ENCODE measurements at places on chromosomes 7 and 10. TPM values are rescaled to one million over a fixed set of nuclear protein-coding genes. Genes with fewer than 3 reads are reported as not detected.

GRCh38 chr10:51508156-51508555 is 191.2 kb downstream of the CSTF2T start:
- DNase-seq: no peak

DNA sequence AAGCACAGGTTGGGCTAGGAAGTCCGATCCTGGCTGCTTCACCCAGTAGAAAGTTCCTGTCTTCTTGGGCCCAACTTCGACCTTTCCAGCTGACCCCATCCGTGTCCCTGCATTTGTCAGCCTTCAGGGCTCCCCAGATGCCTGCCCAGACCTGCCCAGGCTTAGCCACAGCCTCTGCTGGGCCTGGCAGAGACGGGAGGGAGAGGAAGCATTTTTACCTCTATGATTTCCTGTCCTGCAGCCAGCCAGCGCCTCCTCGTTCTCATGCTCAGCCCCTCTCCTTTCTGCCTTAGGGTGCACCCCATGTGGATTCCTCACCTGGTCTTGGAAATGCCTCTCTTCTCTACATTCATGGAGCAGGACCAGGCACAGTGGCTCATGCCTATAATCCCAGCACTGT is 3.7 kb downstream of the METTL27 start:
- peak; percentile 52 for DNase-seq

The CDK1 gene
- 36.2 TPM for total RNA-seq

GRCh38 chr7:155340721-155341120 is 43.0 kb downstream of the INSIG1 start:
- no peak for DNase-seq

DNA sequence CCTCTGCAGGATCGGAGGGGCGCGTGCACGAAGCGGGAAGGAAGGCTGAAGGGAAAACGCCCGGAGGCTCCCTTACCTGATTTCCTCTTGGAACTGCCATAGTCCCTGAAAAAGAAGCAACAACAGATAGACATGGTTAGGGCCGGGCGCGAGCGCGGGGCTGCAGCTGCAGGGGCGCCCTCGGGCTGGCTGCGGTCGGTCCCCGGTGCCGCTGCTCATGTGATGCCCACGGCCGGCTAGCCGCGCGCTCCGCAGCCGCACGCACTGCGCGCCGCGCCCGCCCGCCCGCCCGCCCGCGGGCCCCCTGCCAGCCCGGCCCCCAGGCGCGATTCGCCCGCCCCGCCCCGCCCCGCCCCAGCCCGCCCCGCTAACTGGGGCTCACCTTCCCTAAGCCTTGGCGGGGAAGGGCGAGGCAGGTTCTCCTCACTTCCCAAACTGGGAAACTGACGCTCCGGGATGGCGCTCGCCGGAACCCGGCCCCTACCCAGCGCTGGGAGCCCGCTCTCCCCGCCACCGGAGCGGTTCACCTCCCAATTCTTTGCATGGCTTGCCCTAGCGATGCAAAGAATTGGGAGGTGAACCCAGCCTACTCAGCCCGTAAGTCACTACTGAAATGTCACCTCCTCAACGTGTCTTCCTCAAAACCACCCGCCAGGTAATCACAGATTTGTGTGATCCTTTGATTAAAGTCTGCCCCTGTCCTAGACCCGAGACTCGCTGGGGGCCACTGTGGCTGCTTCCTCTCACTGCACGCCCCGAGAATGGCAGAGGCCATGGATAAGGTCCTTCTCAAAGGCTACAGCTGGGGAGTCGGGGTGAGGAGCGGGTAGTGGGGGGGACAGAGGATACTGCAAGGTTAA is 162.2 kb downstream of the SH3PXD2A start:
- no peak for DNase-seq

DNA sequence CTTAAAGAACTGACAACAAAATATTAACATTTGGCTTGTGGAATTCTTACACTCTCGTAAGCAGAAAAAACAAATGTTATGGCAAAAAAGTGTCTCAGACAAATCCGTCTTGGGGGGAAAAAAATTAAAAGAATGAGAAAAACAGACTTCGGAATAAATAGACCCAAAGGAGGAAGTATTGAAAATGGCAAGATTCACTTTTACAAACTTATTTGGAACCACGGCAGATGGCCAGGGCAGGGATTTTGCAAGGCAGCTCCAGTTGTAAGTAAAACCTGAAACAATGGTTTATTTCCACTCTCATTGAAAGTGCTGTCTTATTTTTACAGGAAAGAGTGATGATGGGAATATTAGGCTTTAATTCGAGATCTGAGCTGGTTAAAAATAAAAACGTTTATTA is 1.5 kb upstream of the ZNF438 start:
- DNase-seq: no peak

The SPDYE2B gene
- not detected for total RNA-seq

DNA sequence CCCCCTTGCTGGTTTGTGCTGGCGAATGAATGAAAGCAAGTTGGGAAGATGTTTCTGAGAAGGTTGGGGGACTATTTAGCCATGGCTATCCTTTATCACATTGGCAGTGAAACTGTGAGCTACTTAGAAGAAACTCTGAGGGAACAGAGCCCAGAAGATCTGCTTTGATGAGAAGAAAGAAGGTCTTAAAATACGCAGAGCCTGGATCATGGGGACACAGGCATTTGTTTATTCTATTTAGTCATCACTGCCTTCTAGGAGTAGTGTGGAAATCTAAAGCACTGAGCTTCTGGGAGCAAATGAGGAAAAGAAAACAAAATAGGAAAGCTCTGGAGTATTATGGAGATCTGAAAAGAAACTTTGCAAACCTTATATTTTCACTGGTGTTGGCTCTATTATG is 28.5 kb downstream of the CPED1 start:
- DNase-seq: no peak

DNA sequence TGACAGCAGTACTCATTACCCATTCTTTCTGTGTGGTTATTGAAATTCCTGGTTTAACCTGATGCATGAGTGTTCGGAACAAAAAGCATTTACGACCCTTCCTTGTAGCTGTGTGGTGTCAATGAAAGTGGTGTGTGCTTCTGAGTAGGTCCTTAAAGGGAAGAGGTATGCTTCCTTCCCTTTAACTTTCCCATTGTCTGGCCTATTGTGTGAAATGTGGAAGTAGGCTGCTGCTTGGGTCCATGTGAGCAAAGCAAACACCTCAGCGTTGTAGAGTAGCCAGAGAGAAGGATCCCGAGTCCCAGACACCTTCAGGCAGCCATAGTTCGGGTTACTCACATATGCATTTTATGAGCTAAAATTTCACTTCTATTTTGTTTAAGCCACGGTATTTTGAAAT is 74.7 kb downstream of the TSPAN12 start:
- DNase-seq: no peak

The ADRB1 gene
- 1.3 TPM for total RNA-seq

DNA sequence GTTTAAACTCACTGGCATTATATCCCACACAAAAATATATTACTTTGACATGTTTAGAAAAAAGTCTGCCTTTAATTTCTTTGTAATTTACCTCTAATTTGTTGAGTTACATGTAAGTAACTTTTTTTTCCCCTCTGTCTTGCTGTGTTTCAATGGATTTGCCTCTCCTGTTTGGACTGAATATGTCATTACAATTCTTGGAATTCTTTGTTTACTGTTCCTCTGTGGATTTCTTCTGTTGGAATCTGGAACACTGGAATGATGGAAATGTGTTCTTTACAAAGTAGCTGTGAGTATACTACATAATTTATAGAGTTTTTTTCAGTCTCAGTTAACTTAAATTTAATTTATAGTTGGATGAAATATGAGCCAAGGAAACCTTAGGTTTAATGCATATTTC is 30.4 kb downstream of the SEPTIN7 start:
- DNase-seq: no peak

DNA sequence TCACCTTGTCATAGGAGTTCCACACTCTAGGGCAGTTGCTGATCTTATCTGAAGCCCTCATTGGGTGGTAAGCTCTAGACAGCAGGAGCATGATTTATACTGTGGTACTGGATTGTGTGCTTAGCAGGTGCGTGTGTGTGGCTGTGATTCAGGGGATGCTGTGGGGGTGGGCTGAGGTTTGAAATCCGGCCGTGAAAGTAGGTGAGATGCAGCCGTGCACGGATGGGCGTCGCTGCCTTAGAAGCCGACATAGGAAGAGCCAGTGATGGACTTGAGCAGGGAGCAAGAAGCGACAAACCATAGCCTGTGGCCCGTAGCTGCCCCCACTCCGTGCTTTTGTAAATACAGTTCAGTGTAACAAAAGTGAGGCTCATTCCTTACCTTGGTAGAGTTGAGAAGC is 38.2 kb downstream of the PROSER2 start:
- DNase-seq: no peak

The MEOX2 gene
- not detected for total RNA-seq

- DNase-seq: no peak
Measured at GRCh38 chr7:2582006-2582735, 23.4 kb downstream of the IQCE start.
